ENCODE measurements at places on chromosomes 11 and 22.

- DNase-seq = no peak
Observed at GRCh38 chr11:104524254-104524653, 360.3 kb upstream of the PDGFD start.

- DNase-seq = no peak
Observed at GRCh38 chr11:100810666-100811065, 123.6 kb downstream of the ARHGAP42 start.

DNA sequence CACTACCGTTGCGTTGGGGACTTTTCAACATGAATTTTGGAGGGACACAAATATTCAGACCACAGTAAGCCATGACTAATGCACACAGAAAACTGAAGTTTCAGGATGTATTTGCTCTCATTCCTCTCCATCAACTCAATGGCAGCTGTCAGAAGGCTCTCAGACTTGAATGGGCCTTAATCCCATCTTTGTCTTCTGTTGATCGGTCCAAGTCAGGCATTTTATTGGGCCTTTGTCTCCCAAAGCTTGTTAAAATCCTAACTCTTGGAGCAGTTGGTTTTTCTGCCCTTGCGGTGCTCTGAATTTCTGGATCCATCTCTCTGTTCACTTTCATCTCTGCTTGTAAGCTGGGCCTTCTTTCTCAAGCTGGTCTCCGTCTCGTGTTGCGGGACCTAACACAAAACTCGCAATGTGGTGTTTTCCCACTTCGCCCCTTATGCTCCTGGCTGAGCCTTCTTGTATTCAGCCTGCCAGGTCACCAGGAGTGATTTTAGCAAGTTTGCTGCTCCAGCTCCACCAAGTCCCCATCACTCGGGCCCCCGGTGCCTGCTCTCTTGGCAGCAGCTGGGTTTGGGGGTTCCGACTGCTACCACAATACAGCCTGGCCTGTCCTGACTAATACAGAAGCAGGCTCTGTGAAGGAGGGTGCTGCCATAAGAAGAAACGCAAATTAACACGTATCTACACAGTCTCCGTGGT lies 27.0 kb downstream of the TSPAN32 start:
- no peak for DNase-seq

DNA sequence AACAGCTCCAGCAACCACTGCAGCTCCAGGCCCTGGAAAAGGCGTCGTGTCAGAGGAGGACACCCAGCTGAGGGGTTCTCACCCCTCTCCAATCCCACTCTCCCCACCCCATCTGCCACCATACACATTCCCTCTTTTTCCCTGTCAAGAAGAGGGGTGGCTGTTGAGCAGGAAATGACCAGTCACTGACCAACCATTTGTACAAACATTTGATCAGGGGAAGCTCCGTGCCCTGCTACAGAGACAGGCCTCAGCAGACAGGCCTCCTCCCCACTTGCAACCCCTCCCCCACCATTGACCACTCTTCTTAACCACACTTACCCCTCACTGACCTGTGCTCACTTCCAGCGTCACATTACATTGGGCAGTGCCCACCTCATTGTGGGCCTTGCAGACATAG lies 2.3 kb upstream of the VSIG2 start:
- no peak for DNase-seq
